ENCODE measurements at places on chromosomes 11 and 22.

- DNase-seq = peak; percentile 83
Measured at GRCh38 chr22:46576556-46577367, 39.3 kb upstream of the CELSR1 start.

DNA sequence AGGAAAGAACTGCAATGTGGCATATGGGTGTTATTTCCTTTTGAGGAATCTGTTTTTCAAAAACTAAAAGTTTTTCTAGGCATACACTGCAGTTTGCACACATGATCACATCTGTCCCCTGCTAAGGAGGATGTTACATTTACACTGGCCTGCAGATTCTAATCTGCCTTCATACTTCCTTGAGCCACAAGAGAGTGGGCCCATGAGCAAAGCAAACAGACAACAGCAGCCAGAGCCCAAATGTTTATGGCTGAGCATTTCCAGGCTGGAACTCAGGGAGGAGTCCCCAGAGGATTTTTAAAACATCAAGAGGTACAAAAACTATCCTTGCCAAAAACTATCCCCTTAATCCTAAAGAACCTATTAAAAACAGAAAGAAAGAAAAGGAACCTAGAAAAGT lies 117.2 kb upstream of the MTNR1B start:
- DNase-seq = no peak

GRCh38 chr11:117950301-117950700 lies 21.1 kb upstream of the TMPRSS13 start:
- DNase-seq = no peak

DNA sequence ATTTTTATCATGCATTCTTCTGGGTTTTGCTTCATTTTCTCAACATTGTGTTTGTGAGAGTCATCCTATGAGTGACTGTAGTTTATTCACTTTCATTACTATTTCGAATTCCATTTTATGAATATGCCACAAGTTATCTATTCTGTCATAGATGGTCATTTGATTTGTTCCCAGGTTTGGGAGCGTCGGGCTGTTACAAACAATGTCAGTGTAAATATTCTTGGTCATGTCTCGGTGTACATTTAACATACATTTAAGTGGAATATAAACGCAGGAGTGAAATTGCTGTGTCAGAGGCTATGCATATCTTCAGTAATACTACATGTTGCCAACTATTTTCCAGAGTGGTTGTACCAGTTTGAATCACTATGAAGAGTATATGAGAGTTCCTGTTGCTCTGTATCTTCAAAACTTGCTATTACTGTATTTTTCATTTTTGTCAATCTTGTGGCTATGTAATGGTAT lies 2.4 kb downstream of the TRIM44 start:
- no peak for DNase-seq

GRCh38 chr11:128840137-128840536 lies 27.0 kb downstream of the KCNJ1 start:
- no peak for DNase-seq

- DNase-seq = peak; percentile 69
Measured at GRCh38 chr11:36258730-36259360, 30.4 kb downstream of the COMMD9 start.

GRCh38 chr11:75328426-75329277 lies 22.8 kb downstream of the ARRB1 start:
- peak; percentile 80 for DNase-seq

- no peak for DNase-seq
Measured at GRCh38 chr11:115338476-115338875, 165.7 kb downstream of the CADM1 start.

DNA sequence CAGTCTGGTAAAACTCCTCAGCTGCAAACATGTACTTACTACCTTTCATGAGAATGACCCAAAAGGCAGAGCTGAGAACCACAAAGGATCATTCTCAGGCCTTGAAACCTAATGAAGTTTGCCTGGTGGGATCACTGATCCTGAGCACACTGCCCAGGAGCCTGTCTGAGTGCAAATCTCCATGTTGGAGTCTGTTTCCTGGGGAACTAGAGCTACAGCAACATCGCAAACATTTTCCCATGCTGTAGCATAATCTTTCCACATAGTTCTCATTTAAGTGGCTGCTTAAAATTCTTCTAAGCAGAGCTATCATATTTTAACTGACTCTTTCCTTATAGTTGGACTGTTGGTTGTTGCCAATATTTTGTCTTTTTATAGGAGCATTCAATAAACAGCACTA lies 58.5 kb downstream of the GUCY1A2 start:
- peak; percentile 5 for DNase-seq

- DNase-seq = peak; percentile 82
Measured at GRCh38 chr22:37742376-37743171, 45.7 kb downstream of the TRIOBP start.

DNA sequence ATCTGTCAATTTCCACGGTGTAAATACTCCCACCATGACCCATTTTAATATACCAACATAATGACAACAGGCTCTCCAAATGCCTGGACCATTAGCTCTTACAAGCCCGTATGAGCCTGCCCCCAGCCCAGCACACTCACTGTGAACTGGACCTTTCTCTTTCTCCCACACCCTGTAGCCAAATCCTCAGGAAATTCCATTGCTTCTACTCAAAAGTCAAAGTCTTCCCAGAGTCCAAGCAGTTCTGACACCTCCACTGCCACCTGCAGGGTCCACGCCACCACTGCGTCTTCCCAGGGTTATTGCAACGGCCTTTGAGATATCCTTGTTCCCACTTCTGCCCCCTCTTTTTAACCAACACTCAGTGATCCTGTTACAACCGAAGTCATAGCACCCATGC lies 110.1 kb upstream of the ASPHD2 start:
- no peak for DNase-seq
